ENCODE measurements at places on chromosomes 5 and 9.

DNA sequence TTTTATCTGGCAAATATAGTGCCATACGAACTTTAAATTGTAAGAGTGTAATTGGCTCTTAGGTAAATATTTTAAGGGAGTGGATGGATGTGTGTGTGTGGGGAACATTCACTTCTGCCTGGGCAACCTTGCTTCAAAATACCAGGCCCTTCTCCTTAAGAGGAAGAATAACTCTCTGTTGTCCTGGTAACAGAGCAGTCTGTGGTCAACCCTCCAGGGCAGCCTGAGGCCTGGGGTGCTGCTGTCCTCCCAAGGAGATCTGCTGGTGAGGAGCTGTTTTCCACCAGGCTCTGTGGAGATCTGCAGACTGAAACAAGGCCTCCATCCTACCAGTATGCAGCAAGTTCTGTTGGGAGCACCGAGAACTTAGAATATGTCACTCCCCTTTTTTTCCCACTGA, 325.2 kb downstream of the PSAT1 start:
- DNase-seq = no peak

DNA sequence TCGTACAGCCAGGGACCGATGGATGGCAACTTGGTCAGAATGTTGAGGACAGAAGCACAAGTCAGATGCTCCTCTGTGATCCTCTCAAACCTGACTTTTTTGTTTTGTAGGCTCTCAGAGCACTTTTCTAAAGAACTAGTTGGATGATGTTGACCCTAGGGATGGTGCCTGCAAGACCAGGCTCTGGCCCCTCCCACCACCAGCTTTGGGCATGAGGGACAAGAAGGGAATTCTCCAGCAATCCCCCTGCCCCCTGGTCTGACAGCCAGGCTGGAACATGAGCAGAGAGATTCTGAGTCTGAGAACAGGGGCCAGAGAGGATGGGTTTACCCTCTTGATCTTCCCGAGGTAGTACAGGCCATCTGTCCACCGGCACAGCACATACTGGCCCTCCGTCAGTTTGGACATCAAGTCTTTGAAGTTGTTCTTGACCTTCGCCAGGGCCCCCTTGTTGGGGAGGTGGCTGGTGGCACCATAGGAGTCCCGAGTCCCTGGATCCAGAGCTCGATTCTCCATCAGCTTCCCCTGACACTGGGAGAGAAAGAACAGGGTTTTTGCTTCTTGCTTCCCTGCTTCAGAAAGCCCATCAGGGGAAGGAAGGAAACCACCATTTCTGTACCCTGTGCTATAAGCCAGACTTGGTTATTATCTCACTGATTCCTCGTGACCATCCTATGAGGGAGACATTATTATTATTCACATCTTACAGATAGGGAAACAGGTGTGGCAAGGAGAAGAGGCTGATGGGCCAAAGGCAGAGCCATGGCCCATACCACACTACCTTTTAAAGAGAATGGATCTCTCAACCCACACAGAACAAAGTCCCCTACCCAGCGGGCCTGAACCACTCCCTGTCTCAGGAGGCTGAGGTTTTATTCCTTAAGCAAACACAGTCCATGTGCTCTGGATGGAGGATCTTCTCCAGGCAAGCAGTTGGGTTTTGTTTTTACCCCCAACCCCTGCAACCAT, 2.5 kb downstream of the PHF19 start:
- DNase-seq = no peak

GRCh38 chr9:82930116-82930515, 132.8 kb downstream of the RASEF start:
- no peak for DNase-seq

DNA sequence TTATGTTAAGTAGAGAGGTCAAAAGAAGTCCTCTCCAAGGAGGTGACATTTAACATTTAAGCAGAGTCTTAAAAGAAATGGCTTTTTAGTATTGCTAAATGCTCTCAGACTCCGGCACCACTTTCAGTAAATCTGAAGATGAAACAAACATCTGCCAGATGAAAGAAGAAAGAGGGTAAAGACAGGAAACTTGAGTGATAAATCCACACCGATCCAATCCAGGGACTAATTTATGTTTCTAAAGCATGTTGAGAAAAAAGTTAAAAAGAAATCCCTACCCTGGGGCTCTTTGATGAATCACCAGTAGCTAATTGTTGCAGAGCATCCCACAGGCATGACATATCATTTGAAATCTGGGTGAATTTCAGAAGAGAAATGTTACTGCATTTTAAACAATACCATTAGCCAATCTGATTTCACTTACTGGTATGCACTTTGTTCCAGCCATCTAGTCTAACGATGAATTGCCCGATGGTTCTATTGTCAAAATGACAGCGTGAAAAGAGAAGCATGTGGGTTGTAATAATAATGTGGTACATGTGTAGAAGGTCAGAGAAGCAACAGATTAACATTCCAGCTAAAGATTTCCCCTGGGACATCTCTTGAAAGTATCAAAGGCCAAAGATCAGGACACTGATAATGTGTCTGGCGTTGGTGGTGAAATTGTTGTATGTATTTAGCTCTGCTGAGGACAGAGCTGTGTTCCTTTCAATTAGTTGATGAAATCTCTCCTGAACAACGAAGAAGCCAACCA, 485.7 kb downstream of the CSNK1G3 start:
- DNase-seq = no peak

GRCh38 chr5:76470976-76471375, 67.9 kb downstream of the IQGAP2 start:
- DNase-seq = no peak

- no peak for DNase-seq
Observed at GRCh38 chr5:119389288-119390030, 33.6 kb downstream of the TNFAIP8 start.

GRCh38 chr9:32413424-32413823, 29.0 kb downstream of the ACO1 start:
- no peak for DNase-seq

DNA sequence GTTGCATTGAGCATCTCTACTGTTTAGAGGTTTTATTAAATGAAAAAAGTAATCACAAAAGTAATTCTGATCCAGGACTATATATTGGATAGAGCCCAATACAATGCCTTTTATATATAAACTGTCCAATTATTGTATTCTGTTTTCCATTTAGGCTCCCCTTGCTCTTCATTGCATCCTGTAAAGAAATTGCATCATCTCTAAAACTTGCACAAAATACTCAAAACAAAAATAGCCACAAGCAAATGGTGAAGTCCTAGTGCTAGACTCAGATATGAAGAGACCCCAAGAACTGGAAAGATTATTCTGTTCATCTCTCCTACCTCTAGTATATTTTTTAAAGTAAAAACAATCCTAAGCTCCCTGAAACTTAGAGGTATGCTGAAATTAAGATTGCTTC, 195.8 kb downstream of the NNT start:
- DNase-seq = no peak

DNA sequence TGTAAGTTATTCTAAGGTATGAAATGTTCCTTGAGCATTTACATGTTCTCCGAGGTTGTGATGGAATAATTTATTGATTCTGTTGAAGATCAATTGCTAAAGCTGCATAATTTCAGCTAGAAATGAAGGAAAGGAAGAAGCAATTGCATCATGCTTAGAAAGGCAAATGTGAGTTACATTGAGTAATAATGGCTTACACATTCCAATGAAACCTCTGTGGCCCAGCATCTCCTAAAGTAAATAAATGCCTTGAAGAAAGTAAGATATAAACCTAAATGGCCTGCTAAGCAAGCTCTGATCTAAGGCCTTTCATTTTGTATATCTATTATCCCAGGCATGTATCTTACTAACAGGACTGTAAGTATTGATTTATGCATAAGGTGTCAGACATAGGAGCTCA, 677.3 kb upstream of the RGMB start:
- no peak for DNase-seq

- DNase-seq = no peak
Observed at GRCh38 chr5:160488394-160489325, 67.0 kb downstream of the PTTG1 start.

- no peak for DNase-seq
Observed at GRCh38 chr5:136276946-136277345, 84.0 kb upstream of the SMIM32 start.

GRCh38 chr9:82254646-82255367, 266.2 kb downstream of the SPATA31D1 start:
- DNase-seq = no peak

DNA sequence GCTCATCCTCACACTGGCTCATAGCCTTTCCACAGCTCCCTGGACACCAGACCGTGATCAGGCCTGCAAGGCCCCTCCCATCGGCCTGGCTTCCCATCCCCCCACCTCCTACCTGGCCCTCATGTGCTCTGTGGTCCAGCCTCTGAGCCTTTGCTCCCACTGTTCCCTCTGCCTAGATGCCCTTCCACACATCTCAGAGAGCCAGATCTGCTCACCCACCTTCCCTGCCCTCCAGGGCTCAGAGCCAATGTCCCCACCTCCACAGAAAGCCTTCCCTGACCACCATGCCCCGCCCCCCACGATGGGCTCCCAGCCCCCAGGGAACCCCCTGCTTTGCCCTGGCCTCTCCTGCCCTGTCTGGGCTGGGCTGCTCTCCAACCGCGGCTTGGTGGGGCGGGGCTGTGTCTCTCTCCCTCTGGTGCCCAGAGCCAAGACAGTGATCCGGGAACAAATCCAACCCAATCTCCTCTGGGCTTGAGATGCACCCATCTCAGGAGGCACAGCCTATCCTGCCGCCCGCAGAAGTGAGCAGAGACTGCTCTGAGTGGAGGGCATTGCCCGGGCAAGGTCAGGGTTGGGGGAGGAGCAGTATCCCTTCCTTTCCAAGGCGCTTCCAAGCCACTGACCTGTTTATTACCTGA, 1.6 kb downstream of the NINJ1 start:
- peak; percentile 85 for DNase-seq

- no peak for DNase-seq
Observed at GRCh38 chr5:77908787-77909186, 132.6 kb upstream of the TBCA start.

- no peak for DNase-seq
Observed at GRCh38 chr5:135313946-135314345, 85.1 kb downstream of the MACROH2A1 start.

- DNase-seq = no peak
Observed at GRCh38 chr5:43019614-43020398, 20.3 kb downstream of the ANXA2R start.

DNA sequence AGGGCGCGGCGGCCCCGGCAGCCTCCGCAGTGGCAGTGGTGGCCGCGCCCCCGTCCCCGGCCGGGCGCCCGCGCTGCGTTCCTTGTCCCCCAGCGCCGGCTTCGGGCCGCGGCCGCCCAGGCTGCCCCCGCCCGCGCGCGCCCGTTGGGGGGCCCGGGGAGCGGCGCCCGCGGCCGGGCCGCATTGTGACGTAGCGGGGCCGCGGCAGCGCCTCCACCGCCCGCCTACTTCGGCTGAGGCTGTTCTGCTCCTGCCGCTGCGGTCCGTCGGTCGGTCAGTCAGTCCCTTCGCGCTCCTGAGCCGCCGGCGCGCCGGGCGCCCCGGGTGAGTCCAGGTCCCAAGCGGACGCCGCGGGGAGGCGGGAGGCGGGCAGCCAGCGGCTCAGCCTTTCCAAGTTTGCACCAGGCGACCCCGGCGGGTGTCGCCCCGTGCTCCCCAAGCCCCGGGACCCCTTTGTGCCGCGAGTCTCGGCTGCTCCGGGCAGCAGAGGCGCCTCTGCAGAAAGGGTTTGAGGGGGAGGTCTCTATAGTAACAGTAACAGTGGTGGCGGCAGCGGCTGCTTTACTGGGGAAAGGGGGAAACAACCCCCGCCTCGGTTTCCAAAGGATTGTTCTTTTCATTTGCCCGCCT, at the start of gene SNCAIP:
Gene SNCAIP, plus strand, starts transcription at position 277 of the 630 bp plus-strand sequence. CDS start 78,898 bp downstream, outside the sequence.
- DNase-seq = peak; percentile 45

- no peak for DNase-seq
Observed at GRCh38 chr5:65981548-65981947, 55.2 kb downstream of the ERBIN start.

GRCh38 chr9:71250581-71250980, 129.2 kb upstream of the TRPM3 start:
- DNase-seq = no peak

DNA sequence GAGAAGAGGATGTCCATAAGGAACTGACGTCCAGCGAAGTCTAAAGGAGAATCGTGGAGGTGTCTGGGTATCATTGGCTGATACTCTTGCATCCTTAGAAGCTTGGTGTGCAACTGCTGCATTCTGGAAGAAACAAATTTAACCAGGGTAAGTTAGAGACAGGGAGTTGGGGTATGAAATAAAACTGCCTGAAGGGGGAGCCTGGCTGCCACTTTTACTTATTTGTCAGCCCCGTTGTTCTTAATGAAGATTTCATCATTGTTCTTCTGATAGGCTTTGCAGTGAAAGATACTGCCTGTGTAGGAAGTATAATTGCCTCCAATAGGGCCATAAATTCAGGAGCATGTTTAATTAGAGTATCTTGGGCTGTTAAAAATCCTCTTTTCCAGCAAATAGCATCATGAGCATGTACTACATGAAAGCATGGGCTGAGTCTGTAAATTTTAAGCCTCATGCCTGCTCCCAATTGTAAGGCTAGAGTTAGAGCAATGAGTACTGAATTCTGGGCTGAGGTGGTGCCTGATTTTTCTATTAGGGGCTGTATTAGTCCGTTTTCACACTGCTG, 1264.5 kb upstream of the ACO1 start:
- no peak for DNase-seq

DNA sequence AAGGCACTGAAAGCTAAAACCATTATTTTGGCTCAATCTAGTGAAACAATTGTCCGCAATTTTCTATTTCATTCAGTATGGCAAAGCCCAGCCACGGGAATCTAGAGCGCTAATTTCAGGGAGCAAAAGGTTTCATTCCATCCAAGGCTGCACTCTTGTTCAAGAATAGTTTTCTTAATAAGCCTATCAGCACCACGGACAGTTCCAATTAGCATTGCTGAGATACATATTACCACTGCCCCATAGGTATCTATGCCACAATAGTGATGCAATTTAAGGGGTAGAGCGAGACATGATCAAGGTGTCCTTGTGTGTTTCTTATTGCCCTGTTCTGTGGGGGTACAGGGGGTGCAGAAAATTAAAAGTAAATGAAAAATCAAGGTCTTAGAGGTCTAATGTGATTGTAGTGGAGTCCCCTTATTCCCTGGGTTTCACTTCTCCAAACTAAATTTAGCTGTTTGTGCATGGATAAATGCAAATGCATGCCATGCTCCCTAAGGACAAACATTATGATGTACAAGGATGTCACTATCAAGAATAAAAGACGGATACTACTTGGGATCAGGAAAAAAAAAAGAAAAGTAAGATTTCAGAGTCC, 45.5 kb downstream of the SPOCK1 start:
- no peak for DNase-seq

GRCh38 chr5:74042959-74043358, 417.0 kb downstream of the ARHGEF28 start:
- DNase-seq = peak; percentile 30

DNA sequence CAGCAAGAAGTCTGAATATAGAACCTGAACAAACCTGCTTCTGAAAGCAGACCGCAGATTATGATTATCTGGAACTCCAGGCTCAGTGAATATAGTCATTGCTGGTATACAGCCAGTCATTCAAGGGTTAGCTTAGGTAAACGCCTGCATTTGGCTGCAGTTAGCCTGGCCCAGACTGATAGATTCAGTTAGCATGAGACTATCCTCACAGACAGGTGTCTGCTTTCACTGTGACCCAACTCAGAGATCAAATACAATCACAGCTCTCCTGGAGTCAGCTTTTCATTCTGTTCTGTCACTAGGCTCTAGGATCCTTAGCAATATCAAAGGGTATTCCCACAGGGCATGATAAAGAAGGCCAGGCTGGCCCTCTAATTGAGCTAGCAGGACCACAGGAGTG, 138.6 kb upstream of the PLCXD3 start:
- no peak for DNase-seq

GRCh38 chr9:34380511-34381315, 4.0 kb upstream of the MYORG start:
- peak; percentile 81 for DNase-seq
